Tracheal epithelial cell (primary cell): ENCODE measurements at places on chromosomes 4 and X. TPM values are rescaled to one million over a fixed set of nuclear protein-coding genes. Genes with fewer than 3 reads are reported as not detected.

Gene BANK1
- 0.43 and 0.72 TPM in 2 replicates for total RNA-seq

Gene OCIAD2
- total RNA-seq = 67.8 and 130 TPM in 2 replicates

Gene HOPX
- 19.8 and 50.3 TPM in 2 replicates for total RNA-seq

Gene LRP2BP
- 0.48 and 0.85 TPM in 2 replicates for total RNA-seq

Gene NCAPG
- 0.64 and 3.4 TPM in 2 replicates for total RNA-seq

Gene ZCCHC18
- under 0.01 TPM in 1 of 2 replicates, not detected in the other for total RNA-seq

Gene AMELX
- total RNA-seq = not detected in 2 replicates

Gene PDE6B
- total RNA-seq = 0.21 and 4.8 TPM in 2 replicates

Gene KLHL4
- total RNA-seq = 0.21 and 0.48 TPM in 2 replicates

Gene REPS2
- 1.3 and 3.1 TPM in 2 replicates for total RNA-seq

Gene AMTN
- total RNA-seq = 0.85 and 1.9 TPM in 2 replicates
